ENCODE measurements at places on chromosomes 2 and 18.
A peak's percentile ranks its signal among the peaks of the same experiment; 100 is the strongest.

- DNase-seq, result peak; percentile 63
Measured at GRCh38 chr2:10407841-10408648, 40.1 kb downstream of the ODC1 start.

- no peak for DNase-seq
Measured at GRCh38 chr2:1427086-1427485, 13.8 kb downstream of the TPO start.

GRCh38 chr2:179186126-179186525 is 78.5 kb downstream of the SESTD1 start:
- DNase-seq, result no peak

DNA sequence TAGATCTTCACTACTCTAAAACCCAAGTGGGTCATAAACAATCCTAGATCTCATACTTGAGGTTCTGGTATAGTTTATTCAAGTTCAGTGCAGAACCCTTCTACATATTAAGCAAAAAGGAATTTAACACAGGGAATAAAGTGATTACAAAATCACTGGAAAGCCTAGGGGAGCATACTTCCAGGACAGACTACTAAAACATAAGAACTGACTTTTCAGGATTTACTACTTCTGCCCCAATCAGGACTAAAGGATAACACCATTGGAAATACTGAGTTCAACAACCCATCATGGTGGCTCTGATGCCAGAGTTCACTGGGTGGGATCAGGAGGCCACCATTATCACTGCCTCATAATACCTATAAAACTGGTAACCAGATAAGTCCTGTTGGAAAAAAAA is 123.6 kb downstream of the DNAH7 start:
- DNase-seq, result no peak

DNA sequence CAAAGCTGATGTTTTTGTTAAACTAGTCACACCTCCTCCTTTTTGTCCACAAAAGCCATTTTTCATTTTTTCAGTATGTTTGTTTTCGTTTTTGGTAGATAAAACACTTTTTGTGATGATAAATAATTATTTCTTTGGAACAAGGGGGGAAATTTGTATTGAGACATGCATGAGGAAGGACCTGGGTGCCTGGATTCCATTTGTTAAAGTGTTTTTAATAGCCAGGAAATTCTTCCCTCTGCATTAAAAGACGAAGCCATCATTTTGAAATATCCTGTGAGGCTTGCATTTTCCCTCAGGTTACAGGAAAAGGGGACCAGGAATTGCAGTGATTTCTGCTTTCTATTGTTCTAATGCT is 52.1 kb upstream of the CTLA4 start:
- DNase-seq, result no peak

DNA sequence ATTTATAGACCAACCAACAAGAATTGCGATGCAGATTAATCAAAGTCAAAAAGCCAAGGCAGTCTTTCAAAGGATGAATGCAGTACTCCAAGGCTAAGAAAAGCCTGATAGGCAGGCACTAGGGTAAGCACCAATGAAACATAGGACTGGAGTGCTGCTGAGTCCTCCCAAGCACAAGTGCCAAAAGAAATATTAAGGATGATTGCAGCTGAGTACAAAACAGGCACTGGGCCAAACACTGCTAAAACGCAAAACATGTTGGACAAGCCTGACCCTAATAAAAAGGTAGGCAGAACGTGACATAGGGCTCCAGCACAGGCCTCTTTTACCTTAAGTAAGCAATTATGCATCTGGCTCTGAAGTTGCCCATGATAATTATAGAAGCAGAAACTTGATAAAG is 160.1 kb upstream of the LRP1B start:
- DNase-seq, result no peak

DNA sequence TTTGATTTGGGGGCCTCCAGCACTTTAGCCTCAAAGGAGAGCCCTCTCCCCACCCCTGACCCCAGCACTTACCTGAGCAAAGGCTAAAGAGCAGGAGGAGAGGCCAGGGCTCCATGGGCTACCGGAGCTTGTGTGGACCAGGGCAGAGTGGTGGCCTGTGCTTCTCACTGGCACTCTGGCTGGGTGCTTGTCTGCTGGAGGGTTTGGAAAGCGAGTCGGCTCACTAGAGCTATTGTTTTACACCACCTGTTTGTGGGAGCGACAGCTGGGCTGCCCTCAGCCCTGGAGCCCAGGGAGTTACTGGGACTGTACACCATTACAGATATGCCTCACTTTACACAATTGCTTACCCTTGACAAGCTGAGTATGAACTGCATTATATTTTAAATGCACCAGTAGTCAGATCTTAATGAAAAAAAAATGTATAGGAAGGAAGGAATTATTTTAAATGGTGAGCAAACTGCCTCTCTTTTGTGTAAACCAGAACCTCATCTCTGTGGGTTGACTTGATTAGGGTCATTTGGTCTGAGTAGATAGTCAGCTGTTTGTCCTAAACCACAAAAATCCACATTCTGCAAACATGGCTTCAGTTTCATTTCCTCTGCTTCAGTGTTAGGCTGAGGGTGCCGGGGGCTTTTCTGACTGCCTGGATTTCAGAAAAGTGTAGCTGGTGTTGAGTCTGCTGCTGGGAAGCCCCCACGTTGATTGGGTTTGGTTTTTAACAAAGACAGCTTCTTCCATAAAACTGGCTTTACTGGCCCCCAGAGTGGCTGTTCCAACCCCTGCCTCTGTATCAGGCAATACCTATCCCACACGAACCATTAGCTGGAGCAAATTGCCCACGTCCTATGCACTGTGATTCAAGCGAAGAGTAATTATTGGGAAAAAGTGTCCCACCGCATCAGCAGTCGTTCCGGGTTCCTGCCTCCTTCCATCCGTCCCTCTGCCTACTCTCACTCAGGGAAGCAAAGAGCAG is at the start of gene CHRNA1:
Gene CHRNA1, minus strand, starts transcription at position 193 of the 976 bp plus-strand sequence. Its CDS starts 78 bp downstream, at position 115.
- no peak for DNase-seq

- DNase-seq, result no peak
Measured at GRCh38 chr2:200795028-200795440, 16.7 kb upstream of the BZW1 start.

DNA sequence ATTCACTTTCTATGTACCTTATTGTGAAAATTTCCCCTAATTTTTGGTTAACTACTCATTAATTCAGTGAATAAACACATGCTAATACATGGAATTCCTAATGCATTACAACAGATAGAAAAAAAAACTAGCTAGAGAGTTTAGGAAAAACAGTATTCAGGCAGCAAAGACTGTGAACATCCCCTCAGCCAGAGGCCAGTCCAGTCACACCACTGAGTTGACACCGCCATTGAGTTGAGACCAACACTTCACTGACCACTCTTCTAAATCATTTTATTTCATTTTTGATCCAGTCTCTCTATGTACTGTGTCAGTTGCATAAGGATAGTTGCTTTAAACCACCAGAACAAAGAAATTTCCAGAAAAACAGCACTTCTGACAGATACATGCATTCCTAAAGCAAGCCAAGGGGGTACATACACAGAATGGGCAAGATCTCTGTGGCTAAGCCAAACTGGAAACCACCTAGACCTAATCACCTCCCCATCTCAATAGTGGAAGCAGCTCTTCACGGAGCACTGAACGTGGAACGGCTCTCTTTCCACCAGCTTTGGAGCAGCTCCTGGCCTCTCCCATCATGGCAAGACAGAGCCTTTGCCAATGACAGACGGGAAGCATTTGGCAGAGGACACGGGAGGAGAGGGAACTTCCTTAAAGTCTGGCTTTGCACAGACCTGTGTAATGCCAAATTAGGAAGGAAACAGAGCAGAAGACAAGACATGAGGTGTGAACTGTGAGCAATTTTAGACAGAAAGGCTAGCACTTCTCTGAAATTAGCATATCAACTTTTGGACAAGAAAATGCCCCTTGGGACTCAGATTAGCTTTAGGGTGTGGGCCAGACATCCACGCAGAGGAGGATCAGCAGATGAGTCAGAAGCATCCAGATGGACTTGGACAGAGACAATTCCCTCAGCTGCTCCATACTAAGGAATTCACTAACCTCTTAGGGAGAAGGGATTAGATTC is 36.4 kb downstream of the CACNB4 start:
- no peak for DNase-seq

DNA sequence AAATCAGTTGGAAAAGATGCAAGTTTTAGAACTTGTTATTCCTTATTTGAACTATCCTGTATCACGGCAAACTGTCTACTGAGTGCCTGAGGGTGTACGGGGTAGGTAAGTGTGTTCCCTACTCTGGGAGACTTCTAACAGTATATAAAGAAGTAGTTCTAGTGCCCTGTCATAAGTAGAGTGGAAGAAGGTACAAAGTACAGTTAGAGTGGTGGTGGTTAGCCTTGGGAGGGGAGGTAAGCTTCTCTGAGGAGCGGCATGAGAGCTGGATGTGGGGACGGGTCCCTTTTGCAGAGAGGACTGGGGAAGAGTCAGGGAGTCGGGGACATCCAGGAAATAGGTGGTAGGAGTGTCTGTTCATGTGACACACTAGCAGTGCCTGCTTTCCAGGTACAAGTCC is 48.5 kb downstream of the DGKD start:
- no peak for DNase-seq

- no peak for DNase-seq
Measured at GRCh38 chr2:65061146-65061909, 5.1 kb downstream of the CEP68 start.

DNA sequence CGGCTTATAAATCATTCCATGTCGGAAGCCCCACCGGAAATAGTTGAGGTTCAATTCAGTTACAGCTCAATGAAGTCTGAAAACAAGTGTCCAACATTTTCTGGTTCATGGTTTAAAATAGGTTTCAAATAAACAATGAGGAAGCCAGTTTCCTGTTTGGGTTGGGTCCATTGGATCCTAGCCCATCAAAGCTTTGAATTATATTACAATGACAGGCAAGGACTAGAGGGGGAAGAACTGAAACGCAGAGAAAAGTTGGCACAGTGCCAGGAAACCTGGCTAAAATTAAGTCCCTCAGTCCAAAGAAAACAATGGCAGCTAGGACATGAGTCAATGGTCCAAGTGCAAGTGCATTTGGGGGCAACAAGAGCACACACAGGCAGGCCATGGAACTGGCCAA is 32.0 kb downstream of the SLC14A1 start:
- DNase-seq, result no peak

GRCh38 chr2:88857951-88858411 is 166.5 kb downstream of the RPIA start:
- no peak for DNase-seq

DNA sequence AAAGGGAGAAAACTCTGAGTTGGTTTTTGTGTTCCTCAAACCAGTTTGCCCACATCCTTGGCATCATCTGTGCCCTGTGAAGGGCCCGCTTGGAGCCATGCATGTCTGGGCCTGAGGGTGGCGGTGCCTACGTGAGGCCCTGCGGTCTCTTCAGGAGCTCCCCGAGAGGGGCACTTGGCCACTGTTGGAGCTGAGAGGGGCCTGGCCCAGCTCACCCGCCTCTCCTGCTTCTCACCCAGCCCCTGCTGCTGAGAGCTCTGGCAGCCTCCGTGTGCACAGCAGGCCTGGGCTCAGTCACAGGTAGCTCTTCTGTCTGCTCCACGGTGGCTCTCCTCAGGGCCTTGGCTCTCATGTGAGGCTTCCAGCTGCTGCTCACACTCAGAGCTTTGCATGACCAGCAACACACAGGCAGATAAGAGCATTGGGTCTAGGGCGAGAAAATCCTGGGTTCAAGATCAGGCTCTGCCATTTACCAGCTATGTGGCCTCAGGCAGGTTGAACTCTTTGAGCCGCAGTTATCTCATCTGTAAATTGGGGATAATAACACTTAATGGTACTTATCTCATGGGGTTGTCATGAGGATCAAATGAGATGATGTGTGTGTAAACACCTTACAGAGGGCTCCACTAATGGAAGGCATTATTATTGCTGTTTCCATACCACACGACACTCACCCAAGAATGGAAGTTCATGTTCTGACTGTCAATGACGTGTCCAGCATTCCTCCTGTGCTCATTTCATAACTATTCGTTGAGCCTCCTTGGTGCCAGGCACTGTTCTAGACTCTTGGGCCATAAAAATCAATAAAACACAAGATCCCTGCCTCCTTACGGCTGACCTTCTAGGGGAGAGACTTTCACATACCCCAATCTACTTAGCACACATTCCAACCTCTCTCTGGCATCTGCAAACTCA is 41.6 kb upstream of the PLB1 start:
- DNase-seq, result no peak

DNA sequence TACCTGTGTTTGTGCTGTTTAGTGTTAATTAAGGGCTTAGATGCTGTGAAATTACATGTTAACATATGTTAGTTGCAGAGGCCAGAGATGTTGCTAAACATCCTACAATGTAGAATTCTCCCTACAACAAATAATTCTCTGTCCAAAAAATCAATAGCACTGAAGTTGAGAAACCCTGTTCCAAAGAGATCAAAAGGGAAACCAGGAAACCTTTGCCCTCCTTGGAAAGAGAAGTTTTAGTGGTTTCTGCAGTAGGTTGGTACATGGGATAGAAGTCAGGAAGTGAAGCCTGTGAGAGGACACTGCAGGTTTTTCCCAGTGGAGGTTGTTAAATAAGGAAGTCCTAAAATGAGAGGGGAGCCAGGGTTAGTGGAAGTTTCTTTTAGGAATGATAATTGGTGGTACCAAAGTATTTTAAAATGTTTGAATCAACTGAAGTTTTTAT is 6.3 kb upstream of the RMDN2 start:
- no peak for DNase-seq

DNA sequence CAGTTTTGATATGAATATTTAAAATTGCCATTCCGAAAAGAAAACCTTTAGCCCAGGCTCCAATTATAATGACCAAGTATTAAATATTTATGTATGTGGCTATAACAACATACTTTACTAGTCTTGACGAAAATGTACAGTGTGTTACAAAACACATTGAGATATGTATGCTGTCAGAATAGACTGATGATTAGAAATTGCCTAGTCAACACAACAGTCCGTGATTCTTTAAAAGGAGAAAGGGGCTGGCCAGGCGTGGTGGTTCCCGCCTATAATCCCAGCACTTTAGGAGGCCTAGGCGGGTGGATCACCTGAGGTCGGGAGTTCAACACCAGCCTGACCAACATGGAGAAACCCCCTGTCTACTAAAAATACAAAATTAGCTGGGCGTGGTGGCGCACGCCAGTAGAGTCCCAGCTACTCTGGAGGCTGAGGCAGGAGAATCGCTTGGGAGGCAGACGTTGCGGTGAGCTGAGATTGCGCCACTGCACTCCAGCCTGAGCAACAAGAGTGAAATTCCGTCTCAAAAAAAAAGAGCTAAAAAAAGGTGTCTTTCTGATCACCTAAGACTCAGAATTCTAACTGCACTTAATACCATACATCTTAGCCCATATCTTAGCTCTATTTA is 1.8 kb downstream of the CHAC2 start:
- DNase-seq, result no peak

DNA sequence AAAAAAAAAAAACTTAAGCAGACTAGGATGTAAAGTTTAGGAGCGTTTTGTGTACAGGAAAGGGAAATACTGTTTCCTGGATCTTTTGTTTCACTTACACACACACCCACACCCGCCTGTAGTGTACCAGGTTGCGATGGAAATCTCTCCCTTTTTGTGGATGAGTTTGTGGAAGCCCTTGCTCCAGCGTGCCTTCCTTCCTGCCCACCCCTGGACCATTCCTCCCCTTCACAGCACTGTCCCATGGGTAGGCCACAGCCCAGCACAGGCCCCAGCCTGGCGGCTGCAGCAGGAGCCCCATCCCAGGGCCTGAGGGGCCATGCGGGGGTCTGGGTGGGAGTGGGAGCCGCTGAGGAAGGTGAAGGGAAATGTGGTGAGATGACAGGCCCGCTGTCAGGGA is 15.1 kb downstream of the MALL start:
- no peak for DNase-seq

GRCh38 chr2:85723707-85724360 is 29.7 kb downstream of the GNLY start:
- no peak for DNase-seq

GRCh38 chr18:4102901-4103300 is 352.2 kb downstream of the DLGAP1 start:
- no peak for DNase-seq

GRCh38 chr18:75544051-75544481 is 116.6 kb upstream of the SMIM21 start:
- DNase-seq, result no peak

Measured in 8988T (cell line).